Urothelium cell line (cell line): ENCODE measurements at places on chromosomes 3 and 15.

DNA sequence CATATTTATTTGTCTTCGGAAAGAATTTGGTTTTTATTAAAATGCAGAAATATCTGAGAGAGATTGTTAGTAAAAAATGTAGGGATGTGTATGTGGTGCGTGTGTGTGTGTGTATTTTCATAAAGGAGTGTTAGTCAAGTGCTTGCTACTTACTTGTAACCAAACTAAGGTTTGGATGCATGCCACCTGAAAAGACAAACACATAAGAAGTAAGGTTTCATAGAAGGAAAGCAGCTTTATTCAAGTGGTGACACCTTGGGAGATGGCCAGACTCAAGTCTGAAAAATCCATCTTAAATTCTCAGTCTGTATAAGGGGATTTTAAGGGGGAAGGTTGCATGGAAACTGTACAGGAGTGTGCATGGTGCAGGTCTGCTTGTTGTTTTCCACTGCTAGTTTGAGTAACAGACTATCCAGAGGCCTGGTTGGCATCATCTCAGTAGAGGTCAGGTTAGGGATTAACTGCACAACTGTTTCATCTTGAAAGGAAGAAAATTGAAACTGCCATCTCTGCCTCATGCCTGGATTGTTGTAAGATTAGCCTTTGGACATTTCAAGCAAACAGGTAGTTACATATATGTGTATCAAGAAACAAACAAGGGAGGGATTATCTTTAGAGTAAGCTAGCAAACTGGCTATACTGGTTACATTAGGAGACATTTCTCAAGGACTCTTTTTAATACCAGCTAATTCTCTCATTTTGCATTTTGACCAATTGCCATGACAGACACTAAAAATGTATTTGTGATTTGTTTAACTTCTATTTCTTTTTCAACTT is 196.7 kb downstream of the EPHA6 start:
- DNase-seq, result no peak

- no peak for DNase-seq
Observed at GRCh38 chr15:48383031-48383430, 51.8 kb downstream of the DUT start.

GRCh38 chr3:62539762-62540161 is 166.4 kb upstream of the FEZF2 start:
- no peak for DNase-seq

DNA sequence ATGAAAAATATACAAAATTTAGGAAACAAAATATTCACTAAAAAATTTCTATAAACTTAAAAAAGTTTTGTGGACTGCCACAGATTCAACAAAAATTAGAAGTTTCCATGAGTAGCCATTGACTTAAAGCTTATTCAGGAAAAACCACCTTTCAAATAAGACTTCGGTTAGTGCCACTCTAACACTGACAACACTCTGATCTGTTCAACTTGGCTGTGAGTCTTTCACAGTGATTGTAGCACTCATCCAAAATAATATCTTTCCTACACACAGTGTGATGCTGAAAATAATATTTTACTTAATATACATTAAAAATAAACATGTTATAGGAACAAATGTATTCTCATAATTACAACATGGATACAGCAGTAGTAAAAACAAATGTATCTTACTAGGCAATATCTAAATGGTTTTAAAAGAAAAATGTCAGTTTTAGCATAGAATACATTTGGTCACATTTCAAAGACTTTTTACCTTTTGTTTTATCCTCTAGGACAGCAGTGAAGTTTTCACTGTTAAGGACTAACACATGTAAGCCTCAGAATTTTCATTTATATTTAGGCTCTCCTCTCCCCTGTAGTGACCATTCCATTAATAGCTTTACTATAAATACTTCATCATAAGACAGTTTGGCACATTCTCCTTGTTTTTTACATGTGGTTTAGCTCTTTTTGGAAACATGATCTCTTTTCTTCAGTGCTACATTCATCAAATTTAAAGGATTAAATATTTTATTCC is at the start of gene ASB14:
Gene ASB14, minus strand, starts transcription at position 527 of the 738 bp plus-strand sequence. CDS start 652 bp downstream, outside the sequence.
- DNase-seq, result no peak
